Natural killer cell (primary cell): ENCODE measurements at places on chromosomes 12 and 14.

DNA sequence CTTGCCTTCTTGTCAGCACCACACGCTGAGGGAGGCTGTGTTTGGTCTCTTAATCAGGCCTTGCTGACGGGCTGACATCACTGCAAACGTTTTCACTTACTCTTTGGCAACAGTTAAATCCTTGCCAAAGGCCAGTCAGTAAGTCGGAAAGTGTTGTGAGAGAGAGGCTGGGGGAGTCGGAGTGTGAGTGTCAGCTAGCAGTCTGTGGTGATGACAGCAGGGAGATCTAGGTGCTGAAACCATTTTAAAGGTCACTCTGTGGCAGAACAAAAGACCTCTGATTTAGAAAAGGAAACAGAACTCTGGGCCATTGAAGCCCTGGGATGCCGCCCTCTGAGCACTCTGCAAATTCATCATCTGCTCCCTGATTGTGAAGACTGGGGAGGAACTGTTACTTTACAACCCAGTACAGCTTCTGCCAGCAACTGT lies 143.5 kb downstream of the PAX9 start:
- no peak for DNase-seq

GRCh38 chr14:33486332-33486890 lies 464.5 kb downstream of the EGLN3 start:
- no peak for DNase-seq

GRCh38 chr12:23473071-23473470 lies 476.4 kb downstream of the SOX5 start:
- DNase-seq, result no peak

DNA sequence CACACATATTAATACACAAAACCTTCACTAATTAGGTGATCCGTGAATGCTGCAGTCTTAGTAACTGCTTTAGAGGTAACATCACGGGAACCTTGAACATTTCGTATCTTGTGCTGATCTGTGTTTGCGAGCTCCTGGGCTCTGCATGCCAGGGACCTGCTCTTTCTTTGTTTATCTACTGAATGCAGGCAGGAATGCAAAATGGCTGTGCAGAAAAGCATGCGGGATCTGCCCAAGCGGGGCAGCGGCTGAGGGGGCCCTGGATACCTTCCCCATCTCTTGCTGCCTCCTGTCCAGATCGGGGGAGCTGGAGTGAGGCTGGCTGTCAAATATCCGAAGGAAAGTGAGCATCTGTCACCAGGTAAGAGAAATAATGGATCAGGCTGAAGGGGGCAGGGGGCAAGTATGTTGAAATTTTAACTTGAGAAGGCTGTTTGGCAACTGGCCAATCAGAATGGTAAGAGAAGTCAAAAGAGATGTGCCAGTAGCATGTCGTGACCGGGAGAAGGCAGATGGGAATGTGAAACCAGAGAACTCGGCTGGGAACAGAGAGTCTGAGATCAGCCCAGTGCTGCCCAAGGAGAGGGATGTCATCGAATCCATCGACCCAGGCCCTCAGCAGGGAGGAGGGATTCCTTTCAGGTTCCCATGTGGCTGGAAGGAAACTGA lies 191.4 kb downstream of the TTC7B start:
- no peak for DNase-seq

GRCh38 chr14:96752594-96752993 lies 44.6 kb upstream of the VRK1 start:
- no peak for DNase-seq

- DNase-seq, result no peak
Measured at GRCh38 chr12:12195081-12195480, 71.8 kb downstream of the LRP6 start.

DNA sequence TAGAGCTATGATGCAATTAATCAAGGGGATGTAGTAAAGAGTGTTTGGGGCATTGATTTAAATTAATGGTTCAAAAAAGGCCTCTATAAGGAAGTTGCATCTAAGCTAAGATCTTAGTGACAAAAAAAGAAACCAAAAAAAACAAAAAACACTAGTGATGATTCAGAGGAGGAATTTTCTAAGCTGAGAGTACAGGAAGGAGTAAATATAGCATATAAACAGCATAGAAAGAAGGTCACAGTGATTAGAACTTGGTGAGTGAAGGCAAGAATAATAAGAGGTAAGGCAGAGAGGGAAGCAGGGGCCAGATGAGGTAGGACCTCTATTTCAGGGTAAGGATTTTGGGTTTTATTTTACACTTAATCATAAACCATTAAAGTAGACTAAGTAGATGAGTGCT lies 48.0 kb upstream of the PDZRN4 start:
- DNase-seq, result no peak

DNA sequence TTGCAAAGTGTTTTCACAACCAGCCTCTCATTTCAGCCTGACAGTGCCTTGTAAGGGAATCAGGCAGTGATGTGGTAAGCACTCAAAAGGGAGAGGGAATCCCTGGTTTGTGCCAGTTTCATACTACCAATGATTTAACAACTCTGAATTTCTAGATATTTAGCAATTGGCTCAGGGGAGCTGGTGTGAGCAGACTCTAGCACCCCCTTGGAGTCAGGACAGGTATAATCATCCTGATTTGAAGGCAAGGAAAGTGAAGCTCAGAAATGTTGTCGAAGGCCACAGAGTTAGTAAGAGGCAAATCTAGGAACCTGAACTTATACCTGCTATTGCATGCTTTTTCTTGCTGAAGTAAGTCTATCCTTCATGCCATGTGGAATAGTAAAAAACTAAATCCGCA lies 63.1 kb upstream of the DACT1 start:
- no peak for DNase-seq

DNA sequence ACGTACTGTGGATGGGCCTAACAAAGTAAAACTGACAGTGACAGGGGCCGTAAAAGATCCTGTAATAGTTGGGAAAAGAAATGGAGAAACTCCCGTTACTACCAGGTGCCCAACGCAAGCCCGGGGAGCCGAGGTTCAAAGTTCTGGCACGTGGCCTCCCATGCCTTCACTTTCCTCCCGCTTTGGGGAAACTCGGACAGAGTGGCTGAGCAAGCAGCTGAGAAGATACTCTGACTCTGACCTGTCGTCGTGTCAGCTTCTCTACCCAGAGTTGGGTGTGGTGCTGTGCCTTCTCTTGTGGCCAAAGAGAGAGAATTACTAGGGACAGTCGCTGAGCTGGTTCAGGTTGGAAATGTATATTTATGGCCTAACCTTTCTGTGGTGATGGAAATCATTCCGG lies 1.7 kb downstream of the B4GALNT3 start:
- no peak for DNase-seq

GRCh38 chr12:115943630-115944391 lies 333.7 kb downstream of the MED13L start:
- no peak for DNase-seq
